ENCODE measurements at places on chromosomes 5 and 9. TPM values are rescaled to one million over a fixed set of nuclear protein-coding genes. Genes with fewer than 3 reads are reported as not detected.

The COL15A1 gene
- 0.02 TPM for total RNA-seq

The PRRC2B gene
- total RNA-seq, result 103 TPM

The OTP gene
- not detected for total RNA-seq

The INSL6 gene
- not detected for total RNA-seq

DNA sequence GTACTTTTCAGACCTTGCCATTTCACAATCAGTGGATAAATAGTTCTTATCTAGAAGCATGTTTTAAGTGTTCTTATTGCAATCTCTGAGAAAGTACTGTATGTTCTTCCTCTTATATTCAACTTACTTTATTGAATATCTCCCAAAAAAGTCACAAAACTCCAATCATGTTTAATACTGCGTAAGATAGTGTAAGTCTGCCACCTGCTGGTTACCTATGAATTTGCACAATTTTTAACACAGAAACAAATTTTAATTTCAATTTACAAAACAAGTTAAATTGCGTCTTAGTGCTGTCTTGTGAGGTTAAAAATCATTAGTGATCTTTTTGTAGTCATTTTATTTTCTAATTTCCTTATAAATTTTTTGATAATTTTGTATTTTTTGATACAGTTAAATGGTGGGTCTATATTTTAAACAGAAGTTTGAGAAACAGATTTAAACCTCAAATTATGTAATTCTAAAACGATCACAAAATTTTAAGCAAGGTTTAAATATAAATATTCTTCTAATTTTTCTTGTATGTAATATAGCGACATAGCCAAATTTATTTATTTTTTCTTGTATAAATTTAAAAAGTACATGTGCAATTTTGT, 115.8 kb downstream of the EMB start:
- H3K4me3 ChIP-seq, result no peak overlapping the region
- H3K27ac ChIP-seq, result no peak overlapping the region
- no peaks in the 10 kb centered on the region for H3K36me3 ChIP-seq
- H3K27me3 ChIP-seq, result peaks cover 3% of the 10 kb centered on the region
- H3K4me1 ChIP-seq, result peaks cover 21% of the 10 kb centered on the region

DNA sequence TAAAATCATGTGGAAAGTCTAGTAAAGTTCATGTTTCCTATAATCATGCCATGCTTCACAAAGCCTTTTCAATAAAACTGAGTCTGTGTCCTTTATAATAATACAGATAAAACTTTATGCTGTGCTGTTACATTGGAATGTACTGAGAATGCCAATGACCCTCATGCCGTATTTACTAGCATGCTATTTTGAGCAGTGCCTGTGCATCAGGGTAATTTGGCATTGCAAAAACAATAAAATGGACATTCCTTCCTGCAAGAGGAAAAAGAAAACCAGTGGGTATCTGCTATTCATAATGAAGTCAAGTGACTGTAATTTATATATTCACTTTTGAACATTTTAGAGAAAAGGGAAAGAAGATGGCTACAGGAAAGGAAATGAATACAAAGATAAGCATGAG, 159.0 kb downstream of the PBX3 start:
- DNase-seq, result no peak
- no peak overlapping the region for H3K4me3 ChIP-seq
- H3K36me3 ChIP-seq, result no peaks in the 10 kb centered on the region
- no peaks in the 10 kb centered on the region for H3K4me1 ChIP-seq
- no peaks in the 10 kb centered on the region for H3K27me3 ChIP-seq

DNA sequence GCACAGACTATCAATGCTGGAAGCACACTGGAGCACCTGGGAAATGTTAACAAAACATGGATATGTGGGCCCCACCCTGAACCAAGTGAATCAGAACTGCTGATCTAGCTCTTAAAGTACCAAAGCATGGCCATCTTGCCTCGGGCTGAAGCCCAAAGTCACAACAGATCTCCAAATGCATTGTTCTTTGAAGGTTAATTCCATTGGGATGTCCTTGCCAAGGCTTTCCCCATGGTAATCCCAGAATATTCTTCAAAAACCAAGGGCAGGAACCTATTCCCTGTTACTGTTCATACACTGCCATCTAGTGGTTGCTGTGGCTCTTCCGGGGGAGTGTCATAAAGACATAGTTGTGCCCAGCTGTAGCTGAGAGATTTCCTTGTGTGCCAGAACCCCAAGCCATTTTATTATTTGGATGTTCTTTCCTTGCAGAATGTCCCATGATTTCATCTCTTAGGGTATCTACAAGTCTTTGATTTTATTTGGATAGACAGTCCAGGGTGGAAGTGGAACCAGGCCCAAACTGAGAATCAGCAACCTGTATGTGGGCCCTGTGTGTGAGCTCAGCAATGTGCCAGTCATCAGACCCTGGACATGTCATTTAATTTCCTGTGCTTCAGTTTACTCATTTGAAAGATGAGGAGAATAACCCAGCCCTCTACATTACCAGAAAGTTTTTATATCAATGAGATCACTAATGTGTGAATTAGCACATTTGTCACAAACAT, 290.0 kb downstream of the ACTL7B start:
- no peak overlapping the region for H3K27ac ChIP-seq
- no peak overlapping the region for H3K4me3 ChIP-seq
- H3K27me3 ChIP-seq, result peaks cover 2% of the 10 kb centered on the region
- H3K36me3 ChIP-seq, result no peaks in the 10 kb centered on the region

DNA sequence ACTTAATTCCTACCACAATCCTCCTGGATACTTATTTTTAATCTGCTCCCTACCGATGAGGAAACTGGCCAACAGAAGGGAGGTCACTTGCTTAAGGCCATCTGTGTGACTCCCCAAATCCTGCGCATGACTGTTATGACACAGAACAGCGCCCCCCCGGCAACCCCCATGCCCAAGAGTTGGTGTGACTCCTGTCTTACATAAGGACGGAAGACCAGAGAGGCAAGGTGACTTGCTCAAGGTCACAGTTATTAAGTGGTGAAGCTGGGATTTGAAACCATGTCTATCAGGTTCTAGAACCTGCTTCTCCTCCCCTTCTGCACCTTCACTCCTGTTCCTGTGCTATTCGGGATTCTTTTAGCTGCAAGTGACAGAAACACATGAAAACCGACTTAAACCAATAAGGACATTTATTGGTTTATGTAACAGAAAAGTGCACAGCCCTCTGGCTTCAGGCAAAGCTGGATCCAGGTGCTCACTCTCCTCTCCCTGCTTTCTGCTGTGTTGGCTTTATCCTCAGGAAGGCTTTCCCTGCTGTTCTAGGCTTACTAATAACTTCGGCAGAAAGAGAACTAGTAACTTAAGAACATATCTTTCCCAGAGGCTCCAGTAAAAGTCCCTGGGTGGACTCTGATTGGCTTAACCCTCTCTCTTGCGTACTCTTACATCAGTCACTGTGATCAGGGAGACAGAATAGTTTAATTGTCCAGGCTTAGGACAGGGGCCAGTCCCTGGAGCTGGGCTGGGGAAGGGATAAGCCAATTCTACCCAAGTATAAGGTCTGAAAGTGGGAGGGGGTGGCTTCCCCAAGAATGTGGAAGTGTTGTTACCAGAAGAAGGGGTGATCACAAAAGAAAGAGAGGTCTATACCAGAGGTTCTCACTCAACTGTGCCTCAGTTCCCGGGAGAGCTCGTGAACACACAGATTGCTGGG, 43.7 kb downstream of the FGF18 start:
- H3K36me3 ChIP-seq, result no peaks in the 10 kb centered on the region
- DNase-seq, result no peak
- H3K27me3 ChIP-seq, result peaks cover 11% of the 10 kb centered on the region
- H3K4me3 ChIP-seq, result no peak overlapping the region
- H3K27ac ChIP-seq, result no peak overlapping the region
- H3K4me1 ChIP-seq, result no peaks in the 10 kb centered on the region

DNA sequence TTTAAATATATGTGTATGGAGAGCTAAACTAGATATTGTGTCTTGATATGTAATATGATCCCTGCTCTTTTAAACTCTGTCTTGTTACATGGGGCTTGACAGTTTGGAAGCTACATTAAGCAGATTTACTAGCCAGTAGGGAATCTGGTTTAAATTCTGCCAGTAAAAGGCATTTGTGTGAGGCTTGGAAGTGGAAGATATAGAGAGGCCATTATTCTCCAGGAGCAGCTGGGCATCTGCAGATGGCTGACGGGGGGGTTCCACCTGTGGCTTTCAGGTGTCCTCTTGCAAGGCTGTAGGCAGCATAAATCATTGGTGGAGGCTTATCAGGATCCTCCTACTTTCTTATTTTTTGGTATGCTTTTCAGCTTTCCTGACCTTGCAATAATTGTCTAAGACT, 179.1 kb upstream of the FBXL7 start:
- H3K27me3 ChIP-seq, result no peaks in the 10 kb centered on the region
- H3K4me1 ChIP-seq, result no peaks in the 10 kb centered on the region
- no peaks in the 10 kb centered on the region for H3K36me3 ChIP-seq

DNA sequence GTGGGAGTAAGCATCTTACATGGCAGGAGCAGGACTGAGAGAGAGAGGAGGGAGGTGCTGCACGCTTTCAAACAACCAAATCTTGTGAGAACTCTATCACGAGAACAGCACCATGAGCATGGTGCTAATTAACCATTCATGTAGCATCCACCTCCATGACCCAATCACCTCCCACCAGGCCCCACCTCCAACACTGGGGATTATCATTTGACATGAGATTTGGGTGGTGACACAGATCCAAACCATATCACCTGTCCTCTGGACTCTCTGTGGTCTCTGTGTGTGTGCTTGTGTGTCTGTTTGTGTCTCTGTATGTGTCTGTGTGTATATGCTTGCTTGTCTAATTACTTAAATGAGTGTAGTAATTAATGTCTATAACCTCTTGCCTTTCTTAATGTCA, 31.1 kb downstream of the SEC61B start:
- H3K27ac ChIP-seq, result peak overlapping the region; percentile 92
- no peak for DNase-seq
- H3K4me1 ChIP-seq, result peaks cover 62% of the 10 kb centered on the region

DNA sequence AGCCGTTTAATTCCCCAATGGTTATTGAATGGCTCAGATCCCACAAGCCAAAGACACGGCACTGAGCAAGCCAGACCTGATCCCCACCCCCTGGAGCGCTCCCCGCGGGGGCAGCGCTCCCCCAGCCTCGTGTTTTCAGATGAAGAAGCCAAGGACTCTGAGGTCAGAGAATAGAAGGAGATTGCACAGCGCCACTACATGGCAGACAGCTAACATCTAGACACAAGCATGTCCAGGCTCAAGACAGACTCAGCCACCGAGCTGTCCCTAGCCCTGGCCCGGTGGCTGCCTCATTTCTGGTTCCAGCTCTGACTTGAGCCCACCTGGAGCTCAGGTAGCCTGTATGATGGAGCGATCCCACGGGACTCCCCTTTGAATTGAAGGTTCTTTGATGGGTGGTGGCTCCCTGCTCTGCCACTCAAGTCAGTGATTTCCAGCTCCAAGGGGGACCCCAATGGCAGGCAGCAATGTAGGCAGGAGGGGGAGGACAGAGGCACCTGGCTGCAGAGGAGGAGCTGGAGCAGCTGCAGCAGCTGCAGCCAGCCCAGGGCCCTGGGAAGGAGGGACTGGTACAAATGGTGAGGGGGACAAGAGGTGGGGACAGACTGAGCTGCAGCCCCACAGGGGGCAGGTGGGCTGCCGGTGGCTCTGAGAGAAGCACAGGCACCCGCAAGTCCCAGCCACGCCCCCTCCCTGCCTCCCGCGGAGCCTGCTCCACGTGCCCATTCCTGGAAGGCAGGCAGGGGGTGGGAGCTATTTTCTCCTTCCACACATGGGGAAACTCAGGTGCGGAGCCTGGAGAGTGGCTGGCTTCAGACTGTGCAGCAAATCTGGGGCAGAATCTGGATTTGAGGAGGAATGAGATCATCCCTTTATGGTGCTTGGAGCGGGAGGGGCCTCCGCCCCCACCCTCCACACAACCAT, 40.2 kb downstream of the NTNG2 start:
- no peak overlapping the region for H3K4me3 ChIP-seq
- DNase-seq, result no peak
- no peak overlapping the region for H3K27ac ChIP-seq
- H3K36me3 ChIP-seq, result no peaks in the 10 kb centered on the region
- H3K4me1 ChIP-seq, result no peaks in the 10 kb centered on the region

DNA sequence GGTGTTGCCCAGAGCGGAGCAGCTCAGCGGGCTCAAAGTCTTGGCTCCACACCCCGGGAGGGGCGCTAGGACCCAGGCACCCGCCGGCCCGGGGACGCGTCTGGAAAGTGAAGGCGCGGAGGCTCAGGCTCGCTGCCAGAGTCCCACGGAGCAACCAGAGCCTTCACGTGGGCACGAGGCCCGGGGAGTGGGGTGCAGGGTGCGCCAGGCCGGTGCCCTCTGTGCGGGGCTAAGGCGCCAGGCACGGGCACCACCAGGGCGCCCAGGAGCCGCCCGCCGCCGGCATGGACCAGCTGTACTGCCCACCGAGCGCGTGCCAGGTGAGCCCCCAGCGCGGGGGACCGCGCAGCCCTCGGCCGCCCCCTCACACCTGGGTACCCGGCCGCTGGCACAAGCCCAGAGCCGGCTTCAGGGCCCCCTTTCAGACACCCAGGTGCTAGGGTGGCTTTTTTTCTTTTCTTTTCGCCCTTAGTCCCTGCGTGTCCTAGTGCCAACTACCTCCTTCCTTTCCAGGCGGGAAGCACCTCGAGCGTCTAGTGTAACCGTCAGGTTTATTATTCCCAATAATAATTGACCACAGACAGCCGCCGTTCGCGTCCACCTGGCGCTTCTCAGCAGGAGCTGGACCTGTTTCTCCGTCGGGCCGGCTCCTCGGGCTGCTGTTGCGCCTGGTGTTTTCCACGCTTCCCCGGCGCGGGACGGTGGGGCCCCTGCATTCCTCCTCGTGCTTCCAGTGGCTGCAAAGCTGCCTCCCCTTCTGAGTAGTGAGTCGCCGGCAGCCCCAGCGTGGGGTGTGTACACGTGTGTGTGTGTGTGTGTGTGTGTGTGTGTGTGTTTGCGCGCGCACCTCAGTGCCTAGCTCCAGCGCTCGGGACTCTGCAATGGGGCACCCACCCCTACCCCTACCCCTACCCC, 30.1 kb upstream of the PDE8B start:
- H3K36me3 ChIP-seq, result no peaks in the 10 kb centered on the region
- H3K27me3 ChIP-seq, result peaks cover 44% of the 10 kb centered on the region
- H3K27ac ChIP-seq, result no peak overlapping the region

DNA sequence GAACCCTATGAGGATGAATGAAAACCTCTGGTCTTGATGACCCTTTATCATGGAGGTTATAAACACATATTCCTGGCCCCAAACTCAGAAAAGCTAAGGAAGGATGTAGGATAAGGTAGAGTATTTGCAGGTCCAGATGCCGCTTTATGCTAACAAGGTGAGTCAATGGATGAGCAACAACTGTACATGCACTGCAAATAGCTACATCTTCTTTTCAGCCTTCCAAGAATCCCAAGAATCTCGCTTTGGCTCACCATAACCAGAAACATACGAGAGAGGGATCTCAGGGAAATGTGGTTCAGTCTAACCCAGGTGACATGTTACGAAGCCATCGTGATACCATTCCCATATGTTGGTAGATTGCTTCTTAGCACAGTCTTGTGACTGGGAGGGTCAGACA, 152.3 kb upstream of the ANKH start:
- H3K4me1 ChIP-seq, result no peaks in the 10 kb centered on the region
- no peak overlapping the region for H3K4me3 ChIP-seq

DNA sequence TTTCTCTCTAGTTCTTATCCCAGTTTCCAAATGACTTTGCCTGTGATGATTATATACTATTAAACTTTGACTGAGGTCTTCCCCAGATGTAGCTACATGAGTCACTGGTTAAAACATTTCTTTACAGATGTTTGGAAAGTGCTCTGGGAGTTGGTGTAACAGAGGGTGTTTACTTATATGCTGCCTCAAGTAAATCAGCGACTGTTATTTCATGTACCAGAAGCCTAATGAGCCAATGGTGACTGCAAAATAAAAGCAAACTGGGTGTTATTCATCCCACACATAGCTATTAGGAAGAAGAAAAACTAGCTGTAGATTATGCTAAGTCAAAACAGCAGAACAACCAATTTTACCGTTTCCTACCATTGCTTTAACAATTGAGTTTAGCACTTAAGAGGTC, 929.7 kb upstream of the SEMA6A start:
- no peaks in the 10 kb centered on the region for H3K27me3 ChIP-seq
- H3K36me3 ChIP-seq, result no peaks in the 10 kb centered on the region
- no peaks in the 10 kb centered on the region for H3K4me1 ChIP-seq
- H3K4me3 ChIP-seq, result no peak overlapping the region
- no peak for DNase-seq
